ENCODE measurements at places on chromosomes 1 and 21. TPM values are rescaled to one million over a fixed set of nuclear protein-coding genes. Genes with fewer than 3 reads are reported as not detected.

- no peak for DNase-seq
These were observed 20.6 kb downstream of the ATP6V1G3 start for GRCh38 chr1:198519639-198520501.

- peak; percentile 60 for DNase-seq
These were observed 8.1 kb upstream of the ADCY10 start for GRCh38 chr1:167922023-167922422.

Gene ANKRD35
- total RNA-seq = 1.1 TPM

- DNase-seq = no peak
These were observed 122.9 kb downstream of the EVI5 start for GRCh38 chr1:92662048-92662447.

GRCh38 chr1:61330018-61330417 is 247.7 kb downstream of the NFIA start:
- no peak for DNase-seq

GRCh38 chr21:17386498-17386897 is 126.3 kb upstream of the CXADR start:
- no peak for DNase-seq

Gene GBP5
- not detected for total RNA-seq

Gene SAMD13
- total RNA-seq = 0.56 TPM

GRCh38 chr1:90557706-90558105 is 159.4 kb downstream of the BARHL2 start:
- DNase-seq = no peak

- no peak for DNase-seq
These were observed 50.7 kb downstream of the MTR start for GRCh38 chr1:236845830-236846229.

GRCh38 chr21:42755766-42756579 is 102.6 kb downstream of the PDE9A start:
- no peak for DNase-seq

DNA sequence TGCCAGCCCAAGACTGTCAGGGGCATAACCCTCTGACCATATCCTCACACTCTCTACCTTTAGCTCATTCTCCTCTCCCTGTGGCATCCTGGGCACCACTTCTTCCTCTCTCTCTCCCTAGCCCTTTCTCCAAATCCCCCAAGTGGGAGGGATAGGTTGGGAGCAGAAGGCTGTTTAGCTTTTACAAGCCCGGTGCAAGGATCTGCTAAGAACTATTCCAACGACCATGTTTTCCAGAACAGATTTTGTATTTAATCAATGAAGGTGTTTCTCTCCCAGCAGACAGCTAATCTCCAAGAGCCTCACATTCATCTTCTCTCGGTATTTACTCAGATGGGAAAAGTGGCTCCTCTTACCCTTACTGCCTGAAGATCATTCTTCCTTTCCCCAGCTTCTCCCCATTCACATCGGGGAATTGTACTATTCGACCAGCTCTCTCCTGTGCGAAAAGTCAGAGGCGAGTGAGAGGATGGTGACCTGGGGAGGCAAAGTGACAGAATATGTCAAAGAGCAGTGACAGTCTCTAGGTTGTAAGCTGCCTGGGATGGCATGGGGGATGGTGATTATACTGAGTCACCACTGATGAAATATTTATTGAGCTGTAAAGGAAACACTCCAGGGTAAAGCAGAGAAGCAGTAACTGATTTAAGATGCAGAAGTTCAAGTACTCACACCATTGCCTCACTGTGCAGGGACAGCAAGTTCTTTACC is 47.0 kb upstream of the RBM15 start:
- peak; percentile 50 for DNase-seq

GRCh38 chr1:42935313-42935895 is 23.3 kb downstream of the SLC2A1 start:
- DNase-seq = no peak

DNA sequence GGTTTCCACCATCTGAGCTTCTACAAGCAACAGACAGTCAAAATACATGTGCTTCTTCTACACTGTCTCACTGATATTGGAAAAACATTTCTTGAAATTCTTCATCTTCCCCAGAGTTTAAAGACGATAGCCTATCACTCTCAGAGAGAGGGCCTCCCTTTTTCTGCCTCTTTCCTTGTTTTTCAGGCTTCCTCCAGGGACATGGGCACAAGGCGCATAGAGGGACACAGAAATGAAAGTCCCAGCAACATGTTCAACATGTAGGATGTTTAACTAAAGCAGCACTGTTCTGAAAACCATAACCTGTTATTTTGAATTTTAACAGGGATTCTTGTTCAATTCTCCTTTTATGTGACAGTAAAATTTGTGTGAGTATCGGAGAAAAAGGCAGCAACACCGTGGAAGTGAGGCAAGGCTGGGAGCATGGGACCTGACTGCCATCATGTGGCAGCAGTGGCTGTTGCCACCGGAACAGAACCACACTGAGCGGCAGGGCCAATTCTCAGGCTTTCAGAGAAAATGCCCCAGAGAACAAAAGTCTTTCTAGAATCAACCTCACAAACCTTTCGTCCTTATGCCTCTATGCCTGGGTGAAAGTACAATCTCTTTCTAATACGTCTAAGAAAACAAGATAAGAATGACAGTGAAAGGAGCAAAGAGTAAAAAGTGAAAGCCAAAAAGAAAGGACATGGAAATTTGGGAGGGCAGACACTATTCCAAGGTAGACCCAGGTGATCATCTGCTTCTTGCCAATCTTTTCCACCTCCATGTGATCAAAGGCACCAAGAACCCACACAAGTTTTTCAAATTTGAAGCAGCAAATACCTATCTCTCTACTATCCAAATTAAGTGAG is 54.5 kb downstream of the PCNX2 start:
- peak; percentile 42 for DNase-seq

GRCh38 chr1:181104790-181105133 is 16.3 kb downstream of the IER5 start:
- DNase-seq = no peak

DNA sequence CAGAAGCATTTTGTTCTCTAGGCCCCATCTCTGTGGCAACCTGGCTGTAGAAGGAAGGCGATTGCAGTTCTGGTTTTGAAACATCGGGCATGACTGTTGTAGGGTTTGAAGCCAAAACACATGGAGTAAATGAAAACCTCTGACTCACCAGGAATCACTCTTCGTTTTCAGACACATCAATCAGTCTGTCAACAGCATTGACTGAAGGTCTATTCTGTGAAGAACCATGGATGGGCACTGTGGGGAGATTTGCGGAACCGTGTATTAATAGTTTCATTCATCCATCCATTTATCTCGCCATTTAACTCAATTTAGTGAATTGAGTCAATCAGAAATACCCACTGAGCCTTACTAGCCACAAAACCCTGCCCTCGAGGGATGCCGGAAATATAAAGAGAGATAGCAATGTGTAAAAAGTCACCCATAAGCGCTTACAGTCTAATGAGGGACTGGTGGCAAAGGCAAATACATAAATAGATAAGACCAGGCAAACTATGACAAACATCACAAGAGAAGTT is 364.6 kb upstream of the PROX1 start:
- no peak for DNase-seq

GRCh38 chr21:15775291-15775690 is 45.5 kb downstream of the USP25 start:
- no peak for DNase-seq

Gene PLA2G4A
- total RNA-seq = 4.4 TPM

Gene FOXD2
- total RNA-seq = under 0.01 TPM

- DNase-seq = peak; percentile 73
These were observed 1518.9 kb upstream of the B3GALT2 start for GRCh38 chr1:194705123-194705854.

DNA sequence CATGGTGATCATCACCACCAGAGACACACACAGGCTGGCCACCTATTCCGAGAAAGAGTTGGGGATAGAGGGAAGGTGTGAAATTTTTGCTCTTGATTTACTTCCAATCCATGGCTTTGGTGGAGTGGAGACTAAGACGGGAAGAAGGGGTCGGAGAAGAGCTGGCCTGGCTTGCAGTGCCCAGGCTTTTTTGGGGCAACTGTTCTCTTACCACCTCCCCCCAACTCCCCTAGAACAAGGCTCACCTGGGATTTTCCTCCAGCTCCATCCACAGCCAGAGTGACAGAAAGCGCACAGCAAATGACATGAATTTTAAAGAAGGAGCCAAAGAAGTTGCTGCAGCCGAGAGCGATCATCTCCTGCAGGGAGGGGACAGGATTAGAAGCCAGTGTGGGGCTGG is 16.0 kb downstream of the SLC26A9 start:
- no peak for DNase-seq

GRCh38 chr1:176926330-176927086 is 238.0 kb downstream of the ASTN1 start:
- DNase-seq = no peak

DNA sequence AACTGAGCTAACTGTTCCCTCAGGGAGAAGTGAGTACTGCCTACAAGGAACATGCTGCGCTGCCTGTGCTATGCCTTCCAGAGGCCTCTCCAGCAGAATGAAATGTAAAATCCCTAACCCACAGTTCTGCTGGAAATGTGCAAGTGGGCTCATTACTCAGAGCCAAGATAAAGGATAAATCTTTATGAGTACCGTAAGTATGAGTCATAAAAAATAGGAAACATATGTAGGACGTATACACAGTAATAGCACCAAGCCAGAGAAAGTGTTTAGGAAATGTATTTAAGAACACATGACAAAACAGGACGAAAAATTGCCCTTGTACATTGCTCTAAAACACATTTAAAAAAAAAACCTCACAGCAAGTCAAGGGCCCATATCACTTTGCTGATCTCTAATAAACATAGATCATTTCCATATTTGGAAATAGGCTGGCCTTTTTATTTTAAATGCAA is 104.6 kb downstream of the TGFBR3 start:
- DNase-seq = peak; percentile 93

- peak; percentile 63 for DNase-seq
These were observed 35.1 kb downstream of the MPZL1 start for GRCh38 chr1:167756730-167757405.

DNA sequence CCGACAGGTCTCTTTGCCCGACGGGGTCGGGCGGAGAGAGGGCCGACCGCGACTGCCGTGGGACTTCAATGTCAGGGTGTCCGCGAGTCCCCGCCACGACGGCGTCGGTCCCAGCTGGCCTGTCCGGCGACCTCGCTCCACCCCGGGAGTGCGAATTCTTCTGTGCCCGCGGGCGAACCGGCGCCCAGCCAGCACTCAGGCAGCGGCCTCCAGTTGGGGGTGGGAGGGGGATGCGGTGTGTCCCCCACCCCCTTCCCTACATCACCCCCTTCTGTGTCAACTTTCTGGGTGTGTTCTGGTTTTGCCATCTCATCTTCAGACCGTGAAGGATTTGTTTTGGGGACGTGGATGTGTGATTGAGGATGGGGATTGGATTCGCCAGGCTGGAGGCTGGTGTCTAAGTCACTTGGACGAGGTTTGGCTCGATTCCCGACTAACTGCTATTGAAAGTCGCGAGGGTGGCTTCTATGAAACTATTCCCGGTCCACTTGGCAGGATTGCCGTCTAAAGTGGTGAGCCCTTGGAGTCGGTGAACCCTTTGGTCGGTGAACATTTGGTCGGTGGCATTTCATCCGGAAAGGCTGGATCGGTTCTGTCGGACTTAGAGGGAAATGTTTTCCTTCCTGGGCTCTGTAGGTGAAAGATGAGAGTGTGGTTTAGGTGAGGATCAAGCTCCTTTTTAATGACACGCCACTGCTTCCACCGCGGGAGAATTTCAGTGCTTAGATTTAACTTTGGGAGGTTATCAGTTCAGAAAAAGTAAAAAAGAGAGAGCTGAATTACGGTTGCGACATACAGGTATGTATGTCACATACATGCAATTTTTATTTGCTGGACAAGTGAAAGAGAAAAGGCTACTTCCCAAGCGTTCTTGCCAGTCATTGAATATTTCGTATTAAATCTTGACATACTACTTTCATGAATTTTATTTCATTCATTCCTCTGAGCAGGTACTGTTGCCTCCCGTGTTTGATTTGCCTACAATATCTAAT is 771 bp downstream of the ABCD3 start:
- peak; percentile 24 for DNase-seq

Gene GOLT1A
- not detected for total RNA-seq

Gene TAS1R1
- not detected for total RNA-seq

DNA sequence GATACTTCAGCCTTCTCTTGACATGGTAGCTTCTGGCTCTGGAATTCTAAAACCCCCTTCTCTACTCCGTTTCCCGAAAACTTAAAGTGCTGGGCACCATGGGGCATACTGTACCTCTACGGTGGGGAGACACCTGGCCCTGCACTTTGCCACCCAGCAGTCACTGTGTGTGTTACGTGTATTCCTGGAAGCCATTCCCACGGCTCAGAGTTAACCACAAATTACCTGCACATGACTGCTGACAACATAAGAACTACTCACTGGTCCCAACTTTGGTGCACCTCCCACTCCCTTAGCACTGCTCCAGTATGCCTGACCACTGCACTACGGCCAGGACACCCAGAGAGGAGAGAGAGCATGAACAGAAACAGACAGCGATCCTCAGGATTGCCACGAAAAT is 29.4 kb upstream of the TMPRSS2 start:
- no peak for DNase-seq

Gene LMX1A
- total RNA-seq = not detected

Gene SLC5A9
- total RNA-seq = not detected

DNA sequence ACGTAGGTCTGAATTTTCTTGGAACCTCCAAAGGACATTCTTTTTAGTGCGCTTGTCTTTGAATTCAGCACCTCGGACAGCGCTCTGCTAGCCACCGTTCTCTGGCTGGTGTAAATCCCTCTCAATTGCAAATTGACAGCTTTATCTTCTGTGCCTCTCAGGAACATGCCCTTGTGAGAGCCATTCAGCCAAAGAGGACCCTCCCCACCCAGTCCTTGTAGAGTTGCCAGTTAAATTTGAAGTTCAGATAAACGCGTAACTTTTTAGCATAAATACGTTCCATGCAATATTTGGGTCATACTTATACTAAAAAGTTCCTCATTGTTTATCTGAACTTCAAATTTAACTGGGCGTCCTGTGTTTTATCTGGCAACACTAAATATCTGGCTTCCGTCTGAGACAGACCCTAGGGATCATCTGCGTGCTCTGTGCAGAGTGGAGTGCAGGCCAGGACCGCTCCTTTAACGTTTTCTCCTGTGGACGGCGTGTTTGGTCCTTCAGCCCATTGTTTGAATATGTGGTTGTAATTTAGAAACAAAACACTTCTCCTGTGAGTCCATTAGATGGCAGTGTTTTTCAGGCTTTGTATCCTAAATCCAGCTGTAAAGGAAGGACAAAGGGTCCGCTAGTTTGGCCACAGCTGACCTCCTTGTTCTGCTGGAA is 7.0 kb downstream of the KCNAB2 start:
- DNase-seq = peak; percentile 68

Gene ORC1
- 9.7 TPM for total RNA-seq

GRCh38 chr1:228848406-228848805 is 113.1 kb downstream of the RHOU start:
- DNase-seq = no peak

Measured in IMR-90 (cell line).